ENCODE measurements at places on chromosomes 7 and 10.

GRCh38 chr10:52526251-52526823 is 212.3 kb downstream of the DKK1 start:
- DNase-seq: no peak

DNA sequence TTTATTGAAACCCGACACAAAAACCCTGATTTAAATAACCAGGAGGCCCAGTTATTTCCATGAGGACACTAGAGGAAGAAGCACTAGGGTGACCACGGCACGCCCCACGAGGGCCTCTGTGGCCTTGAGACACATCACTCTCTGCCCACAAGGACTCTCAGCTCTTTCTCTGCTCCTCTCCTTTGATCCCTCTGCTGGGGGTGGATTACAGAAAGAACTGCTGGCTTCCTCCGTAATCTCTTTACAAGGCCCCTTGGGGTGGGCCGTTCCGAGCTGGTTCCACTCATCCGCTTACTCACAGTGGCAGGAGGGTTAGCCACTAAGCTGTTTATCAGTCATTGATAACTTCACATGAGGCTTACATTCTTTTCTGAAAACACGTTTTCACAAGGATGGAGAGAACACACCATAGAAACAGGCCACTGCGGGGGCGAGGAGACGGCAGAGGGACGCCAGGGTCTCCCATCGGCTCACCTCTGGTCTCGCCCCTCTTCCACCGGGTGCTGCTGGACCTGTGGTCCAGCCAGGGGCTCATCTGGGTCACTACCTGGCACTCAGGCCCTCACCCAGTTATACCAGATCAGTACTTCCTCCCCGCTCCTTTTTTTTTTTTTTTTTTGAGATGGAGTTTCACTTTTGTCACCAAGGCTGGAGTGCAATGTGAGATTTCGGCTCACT is 17.6 kb upstream of the PFKFB3 start:
- DNase-seq: no peak

DNA sequence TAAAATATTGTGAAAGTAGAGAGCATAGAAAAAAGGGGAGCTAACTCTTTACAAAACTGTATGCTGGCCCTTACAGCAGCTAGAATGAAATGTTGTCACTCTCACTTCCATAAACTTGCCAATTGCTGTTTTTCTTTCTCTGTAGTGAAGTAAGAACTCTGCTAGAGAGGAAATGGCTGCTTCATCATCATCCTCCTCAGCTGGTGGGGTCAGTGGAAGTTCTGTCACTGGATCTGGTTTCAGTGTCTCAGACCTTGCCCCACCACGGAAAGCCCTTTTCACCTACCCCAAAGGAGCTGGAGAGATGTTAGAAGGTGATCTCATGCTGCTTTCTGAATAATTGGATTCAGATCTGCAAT is 7.6 kb upstream of the ASCC1 start:
- no peak for DNase-seq

- no peak for DNase-seq
Observed at GRCh38 chr10:117169480-117169879, 27.8 kb upstream of the KCNK18 start.

DNA sequence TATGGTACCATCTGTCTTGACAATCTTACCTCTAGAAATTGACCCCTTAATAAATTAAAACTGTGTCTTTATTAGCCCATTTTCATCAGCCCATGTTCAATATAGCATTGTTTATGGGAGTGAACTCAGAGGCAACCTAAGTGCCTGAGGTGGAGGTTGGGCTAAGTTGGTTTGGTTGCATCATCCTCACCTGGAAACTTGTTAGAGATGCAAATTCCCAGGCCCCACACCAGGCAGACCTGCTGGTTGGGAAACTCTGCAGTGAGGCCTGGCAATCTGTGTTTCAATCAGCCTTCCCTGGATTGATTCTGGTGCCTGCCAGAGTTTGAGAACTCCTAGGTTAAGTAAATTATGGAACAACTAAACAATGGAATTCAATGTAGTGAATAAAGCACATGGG is 9.4 kb upstream of the FAM170B start:
- DNase-seq: no peak

DNA sequence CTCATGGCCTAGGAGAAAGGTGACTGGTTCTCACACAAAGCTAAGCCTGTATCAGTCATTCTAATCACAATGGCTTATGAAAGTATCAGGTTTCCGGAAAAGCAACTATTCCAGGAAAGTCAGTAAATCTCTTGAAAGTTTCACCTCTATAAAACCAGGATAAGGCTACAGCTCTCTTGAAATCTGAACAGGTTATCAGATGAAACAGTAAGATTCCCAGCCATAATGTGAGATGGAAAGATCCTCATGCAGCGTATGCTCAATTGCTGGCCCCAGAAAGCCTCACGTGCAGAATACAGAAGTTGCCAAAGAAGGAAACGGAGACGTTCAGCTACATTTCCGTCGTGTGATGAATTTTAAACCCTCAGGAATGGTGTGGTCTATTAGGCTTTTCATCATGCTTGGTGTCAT is 90.0 kb downstream of the PFKFB3 start:
- no peak for DNase-seq

DNA sequence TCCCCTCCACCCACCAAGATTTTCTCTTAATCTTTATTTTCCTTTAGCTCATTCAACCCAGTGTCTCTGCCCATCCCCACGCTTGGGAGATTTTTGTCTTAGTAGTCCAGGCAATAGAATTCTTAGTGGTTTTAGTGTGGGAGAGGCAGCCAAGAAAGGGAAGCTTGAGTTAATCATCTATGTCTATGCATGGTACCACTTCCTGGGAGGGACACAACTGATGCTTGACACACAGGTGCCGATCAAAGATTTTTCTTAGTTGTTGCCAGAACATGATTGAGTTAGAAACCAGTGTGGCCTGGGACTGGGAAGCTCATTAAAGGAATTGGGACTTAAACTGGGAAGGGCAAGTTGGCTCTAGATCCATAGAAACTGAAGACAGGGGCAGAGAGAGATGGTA is 3.1 kb downstream of the STRA8 start:
- DNase-seq: no peak

DNA sequence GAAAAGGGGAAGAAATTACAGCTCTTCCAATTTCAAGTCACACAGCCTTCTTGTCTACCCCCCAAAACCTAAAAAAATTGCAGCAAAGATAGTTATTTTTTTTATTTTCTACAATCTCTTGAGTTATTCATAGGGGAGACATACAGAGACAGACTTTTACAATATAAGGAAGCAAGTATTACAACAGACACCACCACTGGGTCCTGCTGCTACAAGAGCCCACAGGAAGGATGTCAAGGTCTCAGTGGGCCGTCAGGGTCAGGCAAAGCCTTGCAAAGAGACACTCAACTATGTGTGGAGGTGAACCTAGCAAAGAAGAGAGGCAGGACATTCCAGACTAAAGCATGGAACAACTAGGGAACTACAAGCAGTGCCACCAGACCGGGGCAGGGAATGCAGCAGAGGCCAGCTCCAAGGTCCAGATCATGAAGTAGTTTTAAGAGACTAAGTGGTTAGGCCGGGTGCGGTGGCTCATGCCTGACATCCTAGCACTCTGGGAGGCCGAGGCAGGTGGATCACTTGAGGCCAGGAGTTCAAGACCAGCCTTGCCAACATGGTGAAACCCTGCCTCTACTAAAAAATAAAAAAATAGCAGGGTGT is 28.2 kb upstream of the ZCCHC24 start:
- DNase-seq: no peak

DNA sequence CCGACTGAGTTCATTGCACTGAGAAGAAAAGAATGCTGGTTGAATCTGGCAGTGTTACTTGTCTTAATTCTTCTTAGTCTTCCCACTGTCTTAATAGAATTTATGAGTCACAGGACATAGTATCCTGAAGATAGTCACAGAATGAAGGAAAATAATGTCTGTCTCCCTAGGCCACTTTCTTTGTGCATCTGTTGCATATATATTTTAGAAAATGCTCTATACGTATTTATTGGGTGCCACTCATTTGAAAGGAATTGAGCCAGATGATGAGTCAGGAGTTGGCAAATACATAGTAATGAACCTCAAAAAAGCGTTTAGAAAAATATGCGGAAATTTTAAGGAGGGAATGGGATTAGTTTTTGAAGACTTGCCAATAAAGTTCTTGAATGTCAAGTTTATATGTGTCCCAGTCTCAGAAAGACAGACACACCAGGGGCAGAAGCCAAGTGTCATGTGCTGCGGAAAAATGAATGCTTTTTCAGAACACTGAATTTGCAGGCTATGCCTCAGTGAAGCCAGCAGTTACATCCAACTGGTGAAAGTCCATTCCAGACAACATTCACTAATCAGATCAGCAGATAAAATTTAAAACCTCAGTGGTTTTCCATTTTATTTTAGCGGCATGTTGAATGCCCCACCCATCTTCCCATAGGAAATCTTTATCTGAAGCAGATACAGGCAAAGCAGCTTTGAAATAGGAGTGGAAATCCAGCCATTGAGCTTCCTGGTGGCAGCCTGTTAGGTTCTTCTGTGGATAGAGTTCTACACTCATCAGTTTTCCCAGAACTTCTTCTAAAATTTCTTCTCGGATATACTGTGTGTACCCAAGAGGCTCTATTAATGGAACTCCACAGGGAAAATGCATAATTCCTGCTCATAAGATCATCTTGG is 308.4 kb downstream of the BICC1 start:
- no peak for DNase-seq

GRCh38 chr10:56599201-56599600 is 238.1 kb upstream of the ZWINT start:
- no peak for DNase-seq

DNA sequence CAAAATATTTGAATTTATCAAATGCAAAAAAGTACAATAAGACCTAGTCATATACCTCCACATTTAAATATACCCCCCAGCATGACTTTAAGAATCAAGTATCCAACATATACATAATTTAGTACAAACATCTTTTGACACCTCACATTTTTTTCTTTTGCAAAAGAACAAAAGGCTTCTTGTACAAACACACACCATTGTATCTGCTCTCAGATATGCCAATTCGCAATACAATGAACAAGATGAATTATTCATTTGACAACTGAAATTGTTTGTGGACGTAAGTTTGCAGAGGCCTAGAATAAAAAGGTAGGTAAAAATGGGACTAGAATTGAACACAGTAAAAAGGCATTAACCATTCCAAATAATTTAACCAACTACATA is 154.4 kb downstream of the CACNA2D1 start:
- no peak for DNase-seq

- no peak for DNase-seq
Observed at GRCh38 chr10:83817797-83818196, 321.5 kb upstream of the GHITM start.

DNA sequence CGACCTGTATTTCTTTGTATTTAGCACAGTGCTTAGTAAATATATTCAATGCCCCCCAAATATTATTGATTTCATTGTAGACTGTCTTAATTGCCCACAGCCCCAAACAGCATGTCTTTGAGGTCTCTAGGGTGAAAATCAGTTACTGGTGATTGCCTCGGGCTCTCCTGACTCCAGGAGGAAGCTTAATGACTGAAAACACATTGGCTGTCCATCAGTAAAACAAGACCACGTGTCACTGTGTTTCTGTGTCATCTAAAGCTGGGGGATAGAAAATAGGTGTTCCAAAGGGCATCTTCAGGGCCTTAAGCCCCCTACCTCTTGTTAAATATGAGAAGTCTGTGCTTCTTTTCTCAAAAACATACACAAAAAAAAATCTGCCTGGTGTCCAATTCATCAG is 67.9 kb downstream of the CACNA2D1 start:
- no peak for DNase-seq

DNA sequence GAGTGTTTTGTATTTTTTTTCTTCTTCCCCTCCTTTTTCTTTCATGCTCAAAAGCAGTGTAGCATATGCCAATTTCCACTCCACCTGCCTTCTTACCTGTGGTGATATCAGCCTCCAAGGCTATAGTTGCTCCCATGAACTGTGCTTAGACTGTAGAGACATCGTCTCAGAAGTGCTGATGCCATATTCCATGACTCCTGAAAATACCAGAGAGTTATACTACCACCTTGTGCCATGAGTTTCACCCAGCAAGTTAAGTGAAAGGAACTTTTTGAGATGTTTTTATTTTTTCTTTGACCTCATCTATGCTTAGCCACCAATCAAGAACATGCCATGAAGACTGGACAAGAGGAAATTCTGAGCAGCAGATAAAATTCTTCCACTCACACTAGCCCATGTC is 142.8 kb upstream of the SEMA3E start:
- DNase-seq: no peak

GRCh38 chr7:92768501-92769393 is 67.6 kb downstream of the CDK6 start:
- DNase-seq: no peak

DNA sequence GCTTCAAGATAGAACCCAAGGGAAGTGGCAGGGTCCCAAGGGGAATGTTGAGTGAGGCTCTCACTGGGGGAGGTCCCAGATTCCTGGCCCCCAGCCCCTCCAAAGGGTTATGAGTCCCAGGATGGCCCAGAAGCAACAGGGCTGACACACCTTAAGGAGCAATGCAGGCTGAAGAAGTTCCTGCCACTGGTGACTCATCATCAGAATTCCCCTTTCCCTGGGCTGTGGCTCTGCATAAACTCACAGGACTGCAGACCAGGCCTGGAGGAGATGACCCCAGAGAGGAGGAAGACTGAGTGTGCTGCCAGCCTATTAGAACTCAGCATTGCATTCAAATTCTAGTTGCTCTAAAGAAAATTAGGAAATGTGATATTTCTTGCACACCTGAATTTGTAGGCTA is 126.7 kb downstream of the DPP6 start:
- no peak for DNase-seq

DNA sequence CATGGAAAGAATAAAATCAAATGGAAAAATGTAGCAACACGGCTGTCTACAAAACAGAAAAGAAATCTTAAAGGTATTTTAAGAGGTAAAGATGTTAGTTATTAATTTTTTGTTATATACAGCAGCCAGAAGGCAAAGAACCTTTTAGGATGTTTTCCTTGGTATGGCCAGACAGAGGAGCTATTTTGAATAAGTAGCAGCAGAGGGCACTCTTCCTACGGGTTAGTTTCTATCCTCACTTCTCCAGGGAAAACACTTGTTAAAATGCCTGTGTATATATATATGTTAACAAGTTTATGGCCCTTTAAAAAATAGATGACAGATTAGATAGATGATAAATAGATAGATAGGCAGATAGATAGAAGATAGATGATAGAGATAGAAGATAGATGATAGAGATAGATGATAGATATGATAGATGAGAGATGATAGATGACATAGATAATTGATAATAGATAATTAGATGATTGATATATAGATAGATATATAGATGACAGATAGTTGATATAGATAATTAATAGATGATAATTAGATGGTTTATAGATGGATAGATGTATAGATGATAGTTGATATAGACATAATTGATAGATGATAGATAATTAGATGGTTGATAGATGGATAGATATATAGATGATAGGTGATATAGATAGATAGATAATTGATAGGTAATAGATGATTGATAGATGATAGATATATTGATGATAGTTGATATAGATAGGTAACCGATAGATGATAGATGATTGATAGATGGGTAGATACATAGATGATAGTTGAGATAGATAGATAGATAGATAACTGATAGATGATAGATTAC is 57.8 kb upstream of the WIPF3 start:
- DNase-seq: no peak

GRCh38 chr10:99551158-99551557 is 18.4 kb downstream of the NKX2-3 start:
- DNase-seq: no peak

GRCh38 chr10:96266118-96266770 is 5.1 kb downstream of the BLNK start:
- no peak for DNase-seq

GRCh38 chr7:142961973-142962926 is at the start of gene KEL:
TSS of gene KEL (minus strand) at chr7:142962363. CDS start at chr7:142962206, 157 bp downstream.
- DNase-seq: no peak

All from activated CD4-positive, alpha-beta T cell treated with anti-CD3 and anti-CD28 coated beads, Interleukin-2, amount 50 U/mL, for 4 hours (primary cell).